Activated CD4-positive, alpha-beta T cell treated with anti-CD3 and anti-CD28 coated beads, Interleukin-2, amount 50 U/mL, for 16 hours (primary cell): ENCODE measurements at places on chromosomes 5 and 9.

DNA sequence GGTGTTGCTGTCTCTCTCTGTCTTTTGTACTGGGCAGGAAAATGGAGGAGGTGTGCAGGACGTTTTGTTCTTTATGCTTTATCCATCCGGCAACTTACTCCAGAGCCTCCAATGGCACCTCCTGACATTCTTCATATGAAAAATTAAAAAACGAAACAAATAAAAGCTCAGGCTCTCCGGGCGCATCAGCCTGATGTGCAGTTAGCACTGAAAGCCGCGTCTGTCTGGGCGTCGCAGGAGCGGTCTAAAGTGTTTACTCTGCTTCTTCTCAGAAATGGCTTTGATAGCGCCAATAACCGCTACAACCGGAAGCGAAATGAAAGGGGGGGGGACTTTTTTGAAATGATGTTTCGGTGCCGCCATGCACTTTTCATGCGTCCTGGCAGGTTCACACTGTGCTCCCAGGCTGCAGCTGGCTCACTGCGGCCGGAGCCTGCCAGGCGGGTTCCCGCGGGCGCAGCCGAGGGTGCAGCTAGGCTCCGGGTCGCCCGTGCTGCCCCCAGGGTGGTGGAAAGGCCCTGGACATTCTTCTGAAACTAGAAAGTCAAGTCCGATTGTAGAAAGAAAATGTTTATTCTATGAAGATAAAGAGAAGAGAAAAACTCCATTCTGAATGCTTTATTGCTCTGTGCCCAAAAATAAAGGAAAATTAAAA, 407.7 kb upstream of the IRX1 start:
- no peak for DNase-seq

DNA sequence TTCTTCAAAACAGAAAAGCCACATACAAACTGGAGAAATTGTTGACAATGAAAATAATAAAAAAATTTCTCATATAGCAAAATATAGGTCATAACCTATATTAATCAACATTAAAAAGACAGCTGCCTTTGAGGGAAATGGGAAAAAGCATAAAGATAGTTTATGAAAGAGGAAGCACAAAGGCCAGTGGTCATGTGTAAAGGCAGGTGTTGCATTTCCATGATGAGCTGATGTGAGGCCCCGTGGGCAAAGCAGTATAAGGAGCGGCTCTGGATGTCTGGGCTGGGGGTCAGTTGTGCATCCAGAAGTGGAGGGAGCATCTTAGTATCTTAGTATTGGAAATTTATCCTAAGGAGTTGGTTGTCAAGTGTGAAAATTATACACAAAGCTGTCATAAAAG, 18.3 kb downstream of the NDUFS6 start:
- no peak for DNase-seq

DNA sequence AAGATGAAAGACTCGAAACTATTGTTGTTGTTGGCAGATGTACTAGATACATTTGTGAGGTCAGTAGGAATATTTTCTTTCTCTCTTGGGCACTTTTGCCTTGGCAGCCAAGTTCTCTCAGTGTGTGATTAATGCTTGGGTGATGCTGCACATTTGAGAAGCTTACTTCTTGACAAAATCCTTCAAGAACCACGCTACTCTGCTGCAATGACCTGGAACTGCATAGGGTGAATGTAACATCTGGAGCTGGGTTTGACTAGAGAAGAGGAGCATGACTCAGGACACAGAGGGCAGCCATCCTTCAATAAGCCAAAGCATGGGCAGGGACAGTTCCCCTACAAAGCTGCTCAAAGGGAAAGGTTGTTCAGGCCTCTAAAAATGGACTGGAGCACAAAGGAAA, 75.5 kb upstream of the PUM3 start:
- DNase-seq: no peak

DNA sequence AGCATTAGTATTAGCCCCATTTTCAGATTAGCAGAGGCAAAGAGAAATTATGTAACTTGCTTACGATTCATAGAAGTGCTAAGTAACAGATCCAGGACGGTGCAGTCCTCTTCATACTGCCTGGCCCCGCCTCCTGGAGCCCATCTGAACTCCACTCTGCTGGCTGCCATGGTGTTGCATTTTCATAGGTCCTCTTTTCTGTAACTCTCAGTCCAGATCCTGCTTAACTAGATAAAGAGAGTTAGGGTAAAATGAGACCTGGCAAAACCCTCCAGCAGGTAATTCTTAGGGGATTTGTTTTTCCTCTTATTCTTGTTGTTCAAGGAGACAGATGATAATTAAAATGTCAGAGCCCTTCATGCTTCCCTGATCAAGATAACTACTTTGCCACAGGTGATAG, 135.1 kb upstream of the EFNA5 start:
- DNase-seq: no peak

- DNase-seq: no peak
Measured at GRCh38 chr5:160419458-160420330, 813 bp upstream of the SLU7 start.

GRCh38 chr9:86252870-86253269, 6.6 kb downstream of the C9orf153 start:
- no peak for DNase-seq

DNA sequence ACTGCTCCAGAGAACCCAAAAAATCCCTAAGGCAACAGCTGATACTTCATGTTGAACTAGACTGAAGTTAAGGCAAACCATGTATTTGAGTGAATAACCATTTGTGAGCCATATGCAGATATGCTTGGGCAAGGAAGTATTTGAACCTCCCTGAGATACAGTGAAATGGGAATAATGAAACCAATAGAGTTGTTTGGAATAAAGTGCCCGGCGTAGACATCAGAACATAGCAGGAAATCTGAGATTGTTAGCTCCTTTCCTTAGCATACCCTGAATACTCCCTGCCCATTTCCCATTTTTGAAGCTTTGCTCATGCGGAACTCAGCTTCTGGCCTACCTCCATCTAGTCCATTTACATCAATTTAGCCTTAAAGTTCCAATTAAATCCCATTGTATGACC, 611.9 kb downstream of the EFNA5 start:
- DNase-seq: no peak

DNA sequence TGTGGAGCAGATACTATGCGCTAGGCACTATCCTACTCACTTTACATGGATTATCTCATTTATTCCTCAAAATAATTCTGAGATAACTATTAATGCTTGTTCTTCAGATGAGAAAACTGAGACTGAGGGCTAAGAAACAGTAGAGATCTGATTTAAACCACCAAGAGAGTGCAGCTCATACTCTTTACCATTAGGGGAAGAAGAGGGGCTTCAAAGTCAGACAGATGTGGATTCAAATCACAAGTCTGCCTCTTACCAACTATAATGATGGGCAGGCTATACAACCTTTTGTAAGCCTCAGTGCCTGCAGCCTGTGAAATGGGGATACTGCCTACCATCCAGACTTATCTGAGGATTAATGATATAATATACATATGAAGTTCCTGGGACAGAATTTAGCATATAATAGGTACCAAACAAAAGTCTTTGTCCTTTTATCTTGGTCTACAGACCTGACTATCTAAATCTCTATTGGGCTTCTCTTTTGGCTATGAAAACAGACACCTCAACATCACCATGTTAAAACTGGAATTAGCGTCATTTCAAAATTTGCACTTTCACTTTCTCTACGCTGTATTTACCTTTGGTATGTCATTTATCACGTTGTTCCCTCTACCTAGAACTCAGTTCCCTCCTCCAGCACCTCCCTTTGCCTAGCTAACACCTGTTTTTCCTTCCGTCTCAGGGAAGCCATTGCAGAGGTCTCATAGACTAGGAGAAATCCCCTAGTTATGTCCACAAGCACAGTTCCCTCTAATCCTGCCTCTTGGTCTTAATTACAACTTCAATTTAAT, 13.8 kb upstream of the TMEM267 start:
- no peak for DNase-seq

DNA sequence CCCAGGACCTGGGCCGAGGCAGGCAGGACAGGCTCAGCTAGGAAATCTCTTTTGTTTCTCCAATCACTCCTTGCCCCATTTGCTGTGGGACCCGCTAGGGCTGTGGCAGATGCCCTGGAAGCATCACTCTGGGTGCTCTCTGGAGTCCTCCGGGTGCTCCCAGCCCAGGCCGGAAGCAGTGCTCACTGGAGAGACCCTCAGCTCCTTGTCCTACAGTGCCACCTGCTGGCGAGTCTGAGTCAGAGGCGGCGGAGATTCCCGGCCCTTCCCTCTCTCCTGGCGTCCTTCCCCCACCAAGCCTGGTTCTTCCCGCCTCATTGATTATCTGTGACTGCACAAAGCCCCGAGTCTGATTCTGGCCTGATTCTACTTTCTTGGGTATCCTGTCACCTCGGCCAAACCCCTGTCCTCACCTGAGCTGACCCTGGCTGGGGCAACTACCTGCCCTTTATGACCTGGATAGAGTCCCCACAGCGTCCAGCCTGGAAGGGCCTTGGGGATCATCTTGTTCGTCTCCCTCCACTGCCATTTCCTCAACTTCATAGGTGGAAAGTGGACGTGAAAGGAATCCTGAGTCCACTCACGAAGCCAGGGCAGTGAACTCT, 7.3 kb upstream of the BARHL1 start:
- DNase-seq: peak; percentile 56

DNA sequence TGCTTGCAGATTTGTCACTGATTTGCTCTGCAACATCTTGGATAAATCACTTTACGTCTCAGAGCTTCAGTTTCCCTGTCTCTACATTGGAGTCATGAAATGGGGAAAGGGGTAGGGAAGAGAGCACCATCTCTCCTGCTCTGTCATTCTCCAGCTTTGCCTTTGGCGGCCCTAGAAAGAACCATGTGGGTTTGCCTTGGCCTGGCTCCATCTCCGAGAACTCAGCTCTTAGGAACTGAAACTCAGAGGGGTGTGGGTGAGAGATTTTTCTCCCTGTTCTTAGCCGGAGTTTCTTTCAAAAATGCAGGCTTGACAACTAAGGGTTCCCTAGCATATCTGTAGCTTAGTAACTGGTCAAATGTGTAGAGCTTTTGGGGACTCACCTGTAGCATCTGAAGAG, 123.5 kb downstream of the SMARCA2 start:
- no peak for DNase-seq

- DNase-seq: peak; percentile 25
Measured at GRCh38 chr5:135230251-135230925, 168.6 kb downstream of the MACROH2A1 start.

GRCh38 chr9:76403352-76403751, 9.1 kb upstream of the RFK start:
- peak; percentile 74 for DNase-seq

- no peak for DNase-seq
Measured at GRCh38 chr5:88685591-88686541, 197.1 kb downstream of the MEF2C start.

- no peak for DNase-seq
Measured at GRCh38 chr5:132056610-132057497, 3.6 kb upstream of the IL3 start.

DNA sequence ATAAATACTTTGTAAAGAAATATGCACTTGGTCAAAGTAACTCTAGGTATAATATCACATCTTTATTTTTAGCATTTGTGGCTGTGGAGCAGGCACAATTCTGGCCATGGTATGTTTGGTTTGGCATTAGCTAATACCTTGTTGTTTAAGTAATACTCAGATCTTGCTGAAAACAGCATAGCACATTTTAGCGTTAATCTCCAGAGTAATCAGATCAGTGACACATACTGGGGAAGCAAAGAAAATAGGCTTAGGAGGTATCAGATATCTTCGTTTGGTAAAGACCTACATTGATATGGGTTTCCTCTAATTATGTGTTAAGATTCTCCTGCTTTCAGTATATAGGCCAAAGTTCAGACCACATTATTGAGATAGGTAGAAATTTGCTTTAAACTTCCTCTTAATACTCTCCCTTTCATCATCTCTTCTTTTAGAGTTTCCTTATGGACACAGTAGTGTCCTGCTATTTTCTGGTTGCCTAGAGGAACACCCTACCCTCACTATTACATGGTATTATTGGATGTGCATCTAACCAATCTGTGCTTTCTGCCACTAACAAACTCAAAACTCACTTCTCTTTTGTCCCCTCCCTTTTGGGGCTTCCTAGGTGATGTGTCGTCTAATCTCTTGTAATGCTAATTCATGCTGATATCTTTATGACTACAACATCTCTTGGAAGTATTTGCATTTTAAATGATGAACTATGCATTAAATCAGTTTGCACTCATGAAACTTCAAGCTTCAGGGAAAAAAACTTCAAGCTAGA, 437.3 kb upstream of the ADAMTSL1 start:
- DNase-seq: no peak

- no peak for DNase-seq
Measured at GRCh38 chr5:59565551-59565950, 328.0 kb downstream of the PDE4D start.

DNA sequence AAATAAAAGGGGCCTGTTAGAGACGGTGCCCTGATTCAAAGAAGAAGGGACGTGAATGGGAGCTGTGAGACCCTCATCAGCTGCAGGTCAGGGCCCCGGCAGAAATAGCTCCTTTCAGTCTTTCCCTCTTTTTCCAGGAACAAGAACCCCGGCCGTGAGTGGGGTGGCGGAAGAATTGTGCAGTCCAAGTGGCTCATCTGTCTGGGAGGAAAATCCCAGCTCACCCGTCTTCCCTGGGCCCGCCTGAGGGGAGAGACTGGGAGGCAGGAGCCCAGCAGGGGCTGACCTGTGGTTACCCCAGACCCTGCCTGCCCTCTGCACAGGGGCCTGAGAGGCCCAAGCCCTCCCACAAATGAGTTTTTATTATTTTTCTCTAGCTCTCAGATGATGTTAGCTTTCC, 24.8 kb upstream of the CSF1R start:
- DNase-seq: no peak

DNA sequence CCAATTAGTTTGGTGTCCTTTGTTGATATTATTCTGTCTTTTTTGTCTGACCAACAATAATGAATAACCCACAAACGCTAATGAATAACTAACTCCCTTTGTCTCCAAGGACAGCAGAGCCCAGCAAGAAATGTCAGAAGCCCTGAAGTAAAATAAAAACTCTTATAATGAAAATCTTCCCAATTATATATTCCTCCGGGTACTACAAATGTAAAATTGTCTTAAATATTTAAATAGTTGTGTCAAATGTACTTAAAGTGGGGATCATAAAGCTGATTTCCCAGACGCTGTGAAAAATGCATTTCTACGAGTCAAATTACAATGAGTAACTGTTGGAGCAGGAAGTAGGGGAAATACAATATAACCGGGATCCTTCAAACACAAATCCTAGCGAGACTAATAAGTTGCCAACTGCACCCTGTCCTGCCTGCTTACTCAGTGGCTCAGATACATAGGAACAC, 22.3 kb downstream of the GLIS3 start:
- DNase-seq: no peak

- DNase-seq: peak; percentile 85
Measured at GRCh38 chr9:131393622-131394463, at the start of gene PRRC2B. Gene PRRC2B (plus strand): TSS chr9:131394086. CDS start chr9:131430145, 36,059 bp downstream.

GRCh38 chr5:95701074-95701473, 18.3 kb upstream of the SPATA9 start:
- no peak for DNase-seq

GRCh38 chr5:102279711-102280110, 16.4 kb downstream of the SLCO4C1 start:
- DNase-seq: no peak

- DNase-seq: no peak
Measured at GRCh38 chr9:20984506-20984905, 46.9 kb downstream of the HACD4 start.

DNA sequence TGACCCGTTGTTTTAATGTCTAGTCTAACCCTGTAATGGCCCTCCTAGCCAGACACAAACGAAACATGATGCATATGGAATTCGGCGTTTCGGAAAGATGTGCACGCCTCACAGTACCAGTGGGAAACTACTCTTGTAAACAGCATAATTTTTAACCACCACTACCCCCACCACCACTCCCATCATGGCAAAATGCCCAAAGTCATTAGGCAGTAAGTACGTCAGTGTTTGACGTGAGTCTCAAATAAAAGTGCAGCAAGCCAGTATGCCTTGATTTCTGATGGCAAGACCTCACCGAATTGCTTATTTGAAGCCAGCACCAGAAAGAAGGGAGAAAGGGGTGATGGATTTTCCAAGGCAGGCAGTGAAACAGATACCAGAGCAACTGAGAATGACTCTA, 71.4 kb downstream of the ADRB2 start:
- DNase-seq: no peak
